ENCODE measurements at places on chromosomes 3 and 15.

DNA sequence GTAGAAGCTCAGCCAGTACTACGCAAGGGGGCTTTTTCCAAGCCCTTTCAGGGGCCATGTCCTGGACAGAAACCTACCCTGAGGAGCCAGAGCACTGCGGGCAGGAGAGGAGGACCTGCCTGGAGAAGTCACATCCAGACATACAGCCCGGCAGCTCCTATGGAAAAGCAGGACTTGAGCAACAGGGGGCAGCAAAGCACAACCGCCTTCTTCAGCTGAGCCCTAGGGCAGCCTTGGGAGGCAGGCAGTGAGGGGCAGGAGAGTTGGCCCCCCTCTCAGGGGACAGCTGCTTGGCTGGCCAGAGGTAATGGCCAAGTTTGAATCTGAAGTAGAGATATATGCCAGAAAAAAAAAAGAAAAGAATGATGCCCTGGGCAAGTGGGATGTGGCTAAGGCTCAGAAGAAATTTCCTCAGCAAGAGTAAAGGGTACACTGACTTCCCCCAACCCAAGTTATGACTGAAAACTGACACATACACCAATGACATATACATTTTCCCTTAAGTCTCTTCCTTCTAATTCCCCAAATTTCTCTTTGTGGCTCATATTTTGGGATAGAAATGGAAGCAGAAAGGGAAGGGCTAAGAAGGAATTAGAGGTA lies 56.9 kb downstream of the CYP19A1 start:
- no peak for DNase-seq

GRCh38 chr3:49968346-49968745 lies 28.4 kb downstream of the RBM6 start:
- DNase-seq: no peak

DNA sequence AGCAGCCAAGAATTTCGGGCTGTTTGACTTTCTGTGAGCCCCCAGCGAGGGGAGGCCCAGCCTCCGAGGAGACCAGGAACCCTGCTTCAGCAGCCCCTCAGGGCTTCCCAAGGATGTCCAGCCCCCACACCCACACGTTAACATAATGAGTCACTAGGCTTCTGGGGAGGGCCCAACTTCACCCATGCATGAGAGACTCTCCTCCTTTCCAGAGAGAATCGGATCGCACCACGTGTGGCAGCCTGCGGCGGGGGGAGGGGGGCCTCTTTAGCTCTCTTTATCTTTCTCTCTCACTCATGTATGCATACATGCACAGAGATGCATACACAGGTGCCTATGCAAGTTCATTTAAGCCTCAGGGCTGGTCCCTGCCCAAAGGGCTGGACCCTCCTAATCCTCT lies 3.1 kb upstream of the AP2M1 start:
- DNase-seq: no peak

DNA sequence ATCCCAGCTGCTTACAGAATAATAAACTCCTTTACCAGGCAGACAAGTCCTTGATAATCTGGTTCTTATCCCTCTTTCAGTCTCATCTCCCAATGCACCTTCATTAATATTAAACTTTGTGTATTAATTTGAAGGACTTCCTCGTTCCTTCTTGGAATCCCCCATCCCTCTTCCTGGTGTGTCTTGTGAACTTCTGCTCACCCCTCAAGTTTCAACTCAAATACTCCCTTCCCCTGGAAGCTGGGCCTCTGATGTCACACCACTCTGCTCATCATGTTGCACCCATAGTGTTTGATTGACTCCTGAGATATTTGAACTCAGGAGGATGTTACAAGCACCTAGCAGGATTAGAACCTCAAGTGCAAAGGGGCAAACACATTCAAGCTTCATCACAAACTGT lies 3.3 kb upstream of the STT3B start:
- no peak for DNase-seq

GRCh38 chr15:70778258-70779076 lies 15.1 kb upstream of the UACA start:
- no peak for DNase-seq

- DNase-seq: no peak
Measured at GRCh38 chr15:86743283-86743903, 663.7 kb downstream of the AGBL1 start.

GRCh38 chr3:10655105-10655504 lies 149.7 kb upstream of the ATP2B2 start:
- no peak for DNase-seq

DNA sequence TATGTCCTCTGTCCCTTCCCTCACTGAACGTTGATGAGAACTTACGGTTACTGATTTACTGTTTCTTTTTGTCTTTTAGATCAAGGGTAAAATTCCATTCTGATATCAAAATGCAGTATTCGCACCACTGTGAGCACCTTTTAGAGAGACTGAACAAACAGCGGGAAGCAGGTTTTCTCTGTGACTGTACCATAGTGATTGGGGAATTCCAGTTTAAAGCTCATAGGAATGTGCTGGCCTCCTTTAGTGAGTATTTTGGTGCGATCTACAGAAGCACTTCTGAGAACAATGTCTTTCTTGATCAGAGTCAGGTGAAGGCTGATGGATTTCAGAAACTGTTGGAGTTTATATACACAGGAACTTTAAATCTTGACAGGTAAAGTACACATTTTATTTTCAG lies 990 bp downstream of the MYNN start:
- DNase-seq: no peak

- DNase-seq: no peak
Measured at GRCh38 chr3:116276675-116277074, 168.6 kb downstream of the LSAMP start.

- no peak for DNase-seq
Measured at GRCh38 chr3:72335458-72336095, 512.7 kb downstream of the SHQ1 start.

- no peak for DNase-seq
Measured at GRCh38 chr15:48559285-48559684, 86.2 kb downstream of the FBN1 start.

DNA sequence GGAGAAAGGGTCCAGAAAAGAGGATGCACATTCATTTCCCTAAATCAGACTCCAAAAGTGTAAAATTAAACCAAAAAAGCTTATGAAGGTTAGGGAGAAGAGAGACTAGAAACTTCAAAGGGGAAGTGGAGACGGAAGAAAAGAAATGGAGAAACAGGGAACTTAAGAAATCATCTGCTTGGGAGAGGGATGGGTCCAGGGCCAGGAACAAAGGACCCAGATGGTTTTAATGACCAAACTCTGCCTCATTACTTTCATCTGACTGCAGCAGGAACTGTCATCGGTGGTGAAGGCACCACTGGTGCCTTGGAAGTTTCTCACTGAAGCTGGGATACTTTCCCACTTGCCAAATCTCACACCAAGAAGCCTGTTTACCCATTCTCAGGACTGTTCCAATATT lies 70.5 kb upstream of the SLC4A7 start:
- no peak for DNase-seq

DNA sequence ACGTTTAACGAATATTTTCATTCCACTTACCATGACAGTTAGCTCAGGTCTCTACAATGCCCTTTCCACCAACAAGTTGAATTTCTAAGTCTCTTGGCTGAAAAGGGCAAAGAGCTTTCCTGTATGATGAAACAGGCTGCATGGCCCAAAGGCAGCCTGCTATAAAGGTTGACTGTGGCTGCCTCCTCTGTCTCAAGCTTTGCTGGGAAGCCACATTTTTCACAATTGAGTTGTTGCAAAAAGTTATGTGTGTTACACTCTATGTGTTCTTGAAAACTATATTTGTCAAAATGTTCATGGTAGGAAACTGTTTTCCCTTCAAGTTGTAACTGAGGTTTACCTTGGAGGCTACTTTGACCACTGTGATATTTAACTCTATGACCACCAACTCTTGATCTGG lies 49.5 kb downstream of the DZIP1L start:
- no peak for DNase-seq

- no peak for DNase-seq
Measured at GRCh38 chr15:84929795-84930603, 45.5 kb downstream of the SLC28A1 start.

GRCh38 chr3:138877226-138877625 lies 42.5 kb upstream of the PIK3CB start:
- no peak for DNase-seq

DNA sequence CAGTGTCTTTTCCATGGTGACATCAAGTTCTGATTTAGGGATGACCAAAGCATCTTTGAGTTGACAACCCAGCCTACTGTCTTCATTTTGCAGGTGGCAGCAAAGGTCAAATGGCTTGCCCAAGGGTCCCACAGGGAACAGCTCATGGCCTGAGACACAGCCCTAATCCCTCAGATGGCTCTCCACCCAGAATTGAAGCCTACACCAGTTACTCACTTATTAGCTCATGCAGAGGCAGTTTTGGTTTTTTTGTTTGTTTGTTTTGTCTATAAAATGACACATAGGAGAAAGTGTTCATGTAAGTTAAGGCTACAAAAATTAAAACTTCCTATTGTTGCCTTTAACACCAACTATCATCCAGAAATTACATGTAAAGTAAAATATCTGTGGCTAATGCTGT lies 167.9 kb downstream of the OSBPL10 start:
- no peak for DNase-seq

GRCh38 chr3:27680517-27681246 lies 41.4 kb downstream of the EOMES start:
- no peak for DNase-seq

DNA sequence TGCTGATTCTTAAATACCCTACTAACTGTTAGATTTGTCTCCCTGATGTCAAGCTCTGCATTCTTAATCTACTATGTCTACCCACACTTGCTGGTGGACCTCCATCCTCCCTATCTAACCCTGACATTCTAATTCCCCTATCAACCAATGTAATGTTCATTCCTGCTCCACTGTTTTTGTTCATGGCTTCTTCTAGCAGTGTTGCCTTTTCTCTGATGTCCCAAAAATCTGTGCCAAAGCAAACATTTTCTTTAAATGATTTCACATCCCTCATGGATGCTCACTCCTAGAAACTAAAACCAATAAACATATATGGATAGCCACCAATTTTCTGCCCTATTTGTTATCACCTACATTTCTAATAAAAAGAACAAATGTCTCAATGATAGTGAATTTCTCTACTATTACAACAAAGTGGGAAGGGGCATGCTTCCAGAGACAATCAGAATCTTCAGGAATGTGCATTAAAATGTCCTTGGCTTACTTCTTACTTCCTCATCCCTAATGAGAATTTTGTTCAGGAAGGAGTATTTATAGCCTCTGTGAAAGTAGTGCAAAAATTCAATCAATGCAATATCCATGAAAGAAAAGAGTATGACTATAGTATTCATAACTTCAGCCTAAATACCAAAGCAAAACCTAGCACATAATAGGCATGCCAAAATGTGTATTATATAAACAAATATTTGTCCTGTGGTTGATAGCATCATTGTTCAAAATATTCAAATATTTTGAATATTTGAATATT lies 273.3 kb downstream of the ZNF385D start:
- no peak for DNase-seq

DNA sequence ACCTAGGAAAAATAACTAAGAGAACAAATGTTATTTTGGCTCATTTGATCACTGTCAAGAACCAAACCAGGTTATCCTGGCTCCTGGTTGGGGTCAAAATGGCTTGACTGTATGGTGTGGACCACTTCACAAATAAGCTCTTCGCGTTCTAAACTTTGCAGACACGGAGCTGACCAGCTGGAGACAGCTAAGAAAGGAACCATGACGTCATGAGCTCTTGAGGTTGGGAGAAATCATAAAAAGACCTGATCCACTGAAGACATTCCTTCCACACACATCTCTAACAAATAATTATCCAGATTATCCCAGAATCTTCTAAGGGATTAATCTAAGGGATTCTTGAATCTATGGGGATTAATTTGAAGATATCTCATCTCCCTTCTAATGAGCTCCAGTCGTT lies 321.5 kb upstream of the IGF1R start:
- no peak for DNase-seq

- no peak for DNase-seq
Measured at GRCh38 chr3:187293516-187294430, 2.2 kb upstream of the MASP1 start.

DNA sequence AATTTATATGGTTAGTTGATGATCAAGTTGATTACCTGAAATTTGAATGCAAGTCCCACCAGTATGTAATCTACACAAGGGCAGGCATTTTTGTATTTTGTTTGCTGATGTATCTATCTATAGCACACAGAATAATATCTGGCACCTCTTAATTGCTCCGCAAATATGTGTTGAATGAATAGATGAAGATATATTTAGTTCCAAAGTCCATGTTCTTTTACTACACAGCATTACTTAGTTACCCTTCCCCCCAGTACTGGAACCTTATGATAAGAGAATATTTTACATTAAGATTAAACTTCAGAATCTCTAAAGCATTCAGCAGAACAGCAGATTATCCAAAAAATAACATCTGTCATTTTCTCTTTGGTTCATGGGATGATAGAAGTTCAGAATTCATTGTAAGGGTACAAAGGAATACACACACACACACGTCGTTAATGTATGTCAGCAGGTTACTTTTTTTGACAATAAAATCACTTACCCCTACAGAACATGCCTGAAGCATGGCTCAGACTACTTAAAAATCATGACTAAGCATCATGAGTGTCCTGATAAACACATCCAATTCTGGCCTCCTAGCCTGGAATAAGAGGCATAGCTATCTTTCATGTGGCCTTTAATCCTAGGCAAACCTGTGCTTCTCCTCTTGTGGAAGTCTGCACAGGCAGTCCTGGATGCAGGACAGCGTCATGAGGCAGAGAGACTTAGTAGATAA lies 148.9 kb upstream of the TBC1D5 start:
- DNase-seq: no peak

- DNase-seq: no peak
Measured at GRCh38 chr3:53175613-53176540, 14.9 kb downstream of the PRKCD start.

- DNase-seq: no peak
Measured at GRCh38 chr15:39156166-39156565, 424.7 kb upstream of the THBS1 start.

DNA sequence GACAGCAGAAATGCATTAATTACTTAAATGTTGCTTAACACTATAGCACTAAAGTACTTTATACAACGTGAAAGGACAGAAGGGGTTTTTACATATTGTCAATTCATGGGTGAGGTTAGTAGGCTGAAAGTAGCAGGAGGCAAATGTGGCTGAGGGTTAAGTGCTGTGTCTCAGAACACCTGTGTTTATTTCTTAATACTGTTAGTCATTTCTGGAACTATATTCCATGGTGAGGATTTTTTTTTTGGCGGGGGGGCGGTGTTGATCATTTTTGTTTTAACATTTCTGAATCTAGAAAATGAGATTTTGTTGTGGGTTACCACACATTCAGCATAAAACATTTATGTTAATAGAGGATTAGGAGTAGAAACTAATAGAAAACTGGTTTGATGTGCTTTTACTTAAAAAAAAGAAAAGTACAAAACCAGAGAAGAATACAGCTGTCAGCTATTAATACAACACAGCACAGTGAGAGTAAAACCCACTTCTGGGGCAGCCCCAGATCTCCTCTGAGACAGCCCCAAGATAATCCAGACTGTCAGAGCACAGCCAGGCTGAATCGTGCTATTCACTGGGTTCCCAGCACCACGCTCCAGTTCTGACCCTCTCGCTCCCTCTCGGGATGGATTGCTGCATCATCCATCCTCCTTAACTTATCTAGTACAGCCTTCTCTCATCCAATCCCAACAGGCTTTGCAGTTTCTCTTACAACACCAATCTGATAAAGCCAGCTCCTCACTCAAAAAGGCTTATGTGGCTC lies 307.7 kb downstream of the TUSC7 start:
- DNase-seq: no peak
